Mucosa of descending colon (tissue), 3 donors: ENCODE measurements at places on chromosomes 3 and 15. TPM values are rescaled to one million over a fixed set of nuclear protein-coding genes. Genes with fewer than 3 reads are reported as not detected.

DNA sequence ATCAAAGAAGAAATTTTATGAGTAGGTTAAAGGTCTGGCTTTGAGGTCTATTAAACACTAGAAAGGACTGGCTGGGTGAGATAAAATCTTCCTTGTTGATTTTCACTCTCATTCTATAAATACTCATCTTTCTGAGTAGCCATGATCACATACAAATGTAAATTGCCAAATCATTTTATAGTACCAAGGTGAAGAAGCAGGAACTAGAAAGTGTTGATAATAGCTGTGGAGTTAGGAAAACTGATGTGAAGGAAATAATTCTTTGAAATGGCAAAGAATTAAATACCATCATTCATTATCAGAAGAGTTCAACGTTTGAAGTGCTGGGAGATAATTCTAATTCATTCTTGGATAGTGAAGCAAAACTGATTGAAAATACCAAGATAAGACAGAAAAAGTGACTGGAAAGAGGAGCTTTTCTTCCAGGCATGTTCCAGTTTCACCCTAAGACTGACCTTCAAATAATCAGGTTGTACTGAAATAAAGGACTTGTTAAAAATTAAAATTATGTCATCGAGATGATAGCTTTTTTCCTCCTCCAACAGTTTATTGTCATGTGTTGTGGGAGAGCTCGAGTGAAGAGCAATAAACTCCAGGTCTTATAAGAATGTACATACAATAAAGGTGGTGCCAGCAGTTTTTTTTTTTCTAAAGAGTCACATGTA, 17.4 kb downstream of the THBS1 start:
- DNase-seq: no peak

DNA sequence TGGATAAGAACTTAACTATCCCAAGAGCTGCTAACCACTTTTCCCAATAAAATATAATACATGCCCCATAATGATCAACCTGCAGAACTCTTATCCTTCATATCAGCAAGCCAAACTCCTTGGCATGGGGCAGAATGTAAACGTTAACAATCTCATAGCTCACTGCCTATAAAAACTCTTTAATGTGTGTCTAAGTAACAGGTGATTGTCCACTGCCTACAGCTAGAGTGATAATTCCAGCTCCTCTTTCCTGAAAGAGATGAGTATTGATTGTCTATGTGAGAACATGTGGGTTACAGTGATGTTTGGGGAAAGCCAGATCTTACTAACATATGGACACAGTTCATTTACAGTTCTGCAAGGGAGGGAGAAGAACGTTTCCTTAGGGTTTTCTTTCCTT, 11.3 kb upstream of the GLCE start:
- DNase-seq: no peak

DNA sequence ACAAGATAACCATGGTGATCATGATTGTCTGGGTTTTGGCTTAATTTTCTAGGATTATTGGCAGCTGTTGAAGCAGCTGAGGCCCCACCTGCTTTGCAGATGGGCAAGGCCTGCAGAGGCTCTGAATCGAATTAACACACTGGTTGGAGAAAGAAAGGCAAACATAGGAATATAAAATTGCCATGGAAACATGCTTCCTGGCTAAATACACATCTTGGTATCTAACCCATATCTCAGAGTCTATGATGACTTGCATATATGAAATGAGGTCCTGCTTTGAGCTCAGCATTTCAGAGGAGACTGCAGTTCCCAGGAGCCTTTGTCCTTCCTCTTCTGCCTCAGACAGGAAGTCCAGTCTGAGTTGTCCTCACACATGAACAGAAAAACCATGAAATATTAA, 24.3 kb upstream of the SV2B start:
- DNase-seq: no peak

- DNase-seq: no peak
These were observed 276.4 kb downstream of the TBC1D5 start for GRCh38 chr3:17466028-17466427.

DNA sequence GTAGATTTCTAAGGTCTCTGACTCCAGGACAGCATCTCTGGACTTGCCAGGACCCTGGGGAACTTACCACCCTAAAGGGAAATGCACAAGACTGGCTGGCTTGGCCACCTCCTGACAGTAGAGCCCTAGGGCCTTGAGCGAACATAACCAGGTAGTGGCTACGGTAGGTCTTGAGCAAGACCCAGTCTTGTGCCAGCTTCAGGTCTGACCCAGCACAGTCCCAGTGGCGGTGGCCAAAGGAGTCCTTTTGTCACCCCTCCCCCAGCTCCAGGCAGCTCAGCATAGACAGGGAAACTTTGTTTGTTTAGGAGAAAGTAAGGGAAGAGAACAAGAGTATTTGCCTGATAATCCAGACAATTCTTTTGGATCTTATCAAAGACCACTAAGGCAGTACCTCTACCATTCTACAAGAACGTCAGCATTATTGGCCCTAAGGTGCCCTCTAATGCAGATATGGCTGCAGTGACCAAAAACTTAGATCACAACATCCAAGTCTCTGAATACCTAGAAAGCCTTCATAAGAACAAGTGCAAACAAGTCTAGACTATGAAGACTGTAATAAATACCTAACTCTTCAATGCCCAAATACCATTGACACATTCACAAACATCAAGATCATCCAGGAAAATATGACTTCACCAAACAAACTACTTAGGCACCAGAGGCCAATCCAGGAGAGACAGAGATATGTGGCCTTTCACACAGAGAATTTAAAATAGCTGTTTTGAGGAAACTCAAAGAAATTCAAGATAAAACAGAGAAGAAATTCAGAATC, 38.7 kb upstream of the FBN1 start:
- no peak for DNase-seq

DNA sequence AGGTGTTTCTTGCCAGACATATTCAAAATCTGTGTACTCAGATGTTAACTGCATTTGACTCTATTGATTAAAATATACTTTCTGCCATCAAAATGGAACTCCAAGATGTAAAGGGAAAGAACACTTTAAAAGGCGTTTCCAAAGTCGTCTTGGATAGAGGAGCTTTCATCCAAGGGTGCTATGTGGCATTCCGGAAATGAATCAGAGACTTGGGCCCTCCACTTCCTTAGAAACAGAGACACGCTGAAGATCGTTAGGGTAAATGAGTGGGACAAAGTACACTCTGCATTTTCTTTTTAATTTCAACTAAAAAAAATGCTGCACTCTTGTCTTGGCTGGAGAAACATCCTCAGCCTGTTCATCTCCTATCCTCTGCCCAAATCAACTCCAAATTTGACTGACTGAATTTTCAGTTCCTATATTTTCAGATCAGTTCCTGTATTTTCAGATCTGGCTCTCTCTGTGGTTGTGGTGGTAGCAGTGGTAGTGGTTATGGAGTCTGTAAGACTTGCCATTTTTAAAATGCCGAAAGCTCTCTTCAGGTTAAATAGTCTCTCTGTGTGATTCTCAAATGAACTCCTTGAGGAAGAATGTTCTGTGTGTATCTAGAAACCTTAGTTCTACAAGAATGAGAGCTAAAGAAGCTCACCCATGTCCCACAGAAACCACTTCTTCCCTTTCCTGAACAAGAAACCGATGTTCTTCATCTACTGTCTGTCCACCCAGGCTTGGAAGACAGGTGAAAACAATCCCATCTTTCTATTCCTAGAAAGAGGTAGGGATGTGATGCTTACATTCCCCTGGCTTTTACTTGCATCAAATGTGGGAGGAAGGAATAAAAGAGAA, 156.8 kb upstream of the ICE2 start:
- no peak for DNase-seq

GRCh38 chr3:11415099-11415498, 142.9 kb downstream of the ATG7 start:
- no peak for DNase-seq

DNA sequence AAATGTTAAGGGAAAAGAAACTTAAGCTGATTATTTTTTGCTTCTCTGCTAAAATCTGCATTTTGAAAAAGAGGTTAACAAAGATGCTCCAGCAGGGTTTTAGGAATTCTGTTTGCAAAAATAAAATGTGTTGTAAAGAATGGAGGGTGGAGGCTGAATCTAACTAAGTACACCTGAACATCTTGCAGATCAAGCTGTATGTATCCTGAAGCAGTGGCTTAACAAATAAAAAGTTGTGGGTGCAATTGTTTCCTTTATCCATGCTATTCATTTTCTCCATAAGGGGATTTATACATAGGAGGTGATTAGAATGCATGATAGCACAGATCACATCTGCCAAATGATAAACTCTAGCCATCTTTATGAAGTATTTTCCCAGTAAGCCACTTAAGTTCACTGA, 466.3 kb downstream of the ERC2 start:
- DNase-seq: no peak

DNA sequence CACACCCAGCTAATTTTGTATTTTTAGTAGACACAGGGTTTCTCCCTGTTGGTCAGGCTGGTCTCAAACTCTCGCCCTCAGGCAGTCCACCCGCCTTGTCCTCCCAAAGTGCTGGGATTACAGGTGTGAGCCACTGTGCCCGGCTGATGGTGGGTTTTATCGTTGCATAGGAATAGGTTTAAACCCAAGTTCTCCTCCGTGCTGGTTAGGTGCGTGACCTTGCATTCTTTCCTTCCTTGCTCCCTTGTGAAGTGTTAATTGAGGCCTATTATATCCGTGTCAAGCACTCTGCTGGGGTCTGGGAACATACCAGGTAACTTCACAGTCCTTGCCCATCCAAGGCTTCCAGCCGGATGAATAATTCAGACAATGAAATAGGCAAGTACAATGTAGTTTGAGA, 19.3 kb upstream of the ETV5 start:
- DNase-seq: no peak

GRCh38 chr15:59995568-59996297, 8.4 kb upstream of the FOXB1 start:
- DNase-seq: no peak

GRCh38 chr3:42079701-42080452, 11.3 kb upstream of the TRAK1 start:
- DNase-seq: no peak

- no peak for DNase-seq
These were observed 636.1 kb downstream of the MAGI1 start for GRCh38 chr3:65402597-65402996.

DNA sequence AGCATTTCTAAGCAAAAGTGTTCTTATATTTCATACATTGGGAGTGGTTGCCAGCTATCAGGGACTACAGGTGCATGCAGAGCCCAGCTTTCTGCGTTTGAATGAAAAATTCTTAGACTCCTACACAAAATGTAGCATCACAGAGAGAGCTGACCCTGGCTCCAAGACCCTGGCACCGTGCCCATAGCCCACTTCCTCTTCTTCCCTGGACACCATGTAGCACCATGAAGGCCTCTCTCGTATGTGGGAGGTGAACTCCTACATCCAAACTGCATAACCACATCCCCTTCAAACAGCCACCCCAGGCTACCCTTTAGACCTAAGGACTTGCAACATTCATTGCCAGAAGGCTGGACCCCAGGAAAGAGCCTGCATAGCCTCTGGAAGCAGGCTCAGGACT, 35.8 kb upstream of the ATOSA start:
- no peak for DNase-seq

- DNase-seq: no peak
These were observed 230.2 kb downstream of the OCA2 start for GRCh38 chr15:27868828-27869404.

- no peak for DNase-seq
These were observed 144.0 kb upstream of the PTPRG start for GRCh38 chr3:61417352-61417751.

- DNase-seq: no peak
These were observed 58.3 kb upstream of the TFRC start for GRCh38 chr3:196140224-196140623.

GRCh38 chr3:133812872-133813271, 7.3 kb downstream of the SRPRB start:
- DNase-seq: no peak

GRCh38 chr3:6204891-6205290, 656.0 kb upstream of the GRM7 start:
- no peak for DNase-seq

GRCh38 chr3:105715372-105715771, 153.4 kb downstream of the CBLB start:
- no peak for DNase-seq

DNA sequence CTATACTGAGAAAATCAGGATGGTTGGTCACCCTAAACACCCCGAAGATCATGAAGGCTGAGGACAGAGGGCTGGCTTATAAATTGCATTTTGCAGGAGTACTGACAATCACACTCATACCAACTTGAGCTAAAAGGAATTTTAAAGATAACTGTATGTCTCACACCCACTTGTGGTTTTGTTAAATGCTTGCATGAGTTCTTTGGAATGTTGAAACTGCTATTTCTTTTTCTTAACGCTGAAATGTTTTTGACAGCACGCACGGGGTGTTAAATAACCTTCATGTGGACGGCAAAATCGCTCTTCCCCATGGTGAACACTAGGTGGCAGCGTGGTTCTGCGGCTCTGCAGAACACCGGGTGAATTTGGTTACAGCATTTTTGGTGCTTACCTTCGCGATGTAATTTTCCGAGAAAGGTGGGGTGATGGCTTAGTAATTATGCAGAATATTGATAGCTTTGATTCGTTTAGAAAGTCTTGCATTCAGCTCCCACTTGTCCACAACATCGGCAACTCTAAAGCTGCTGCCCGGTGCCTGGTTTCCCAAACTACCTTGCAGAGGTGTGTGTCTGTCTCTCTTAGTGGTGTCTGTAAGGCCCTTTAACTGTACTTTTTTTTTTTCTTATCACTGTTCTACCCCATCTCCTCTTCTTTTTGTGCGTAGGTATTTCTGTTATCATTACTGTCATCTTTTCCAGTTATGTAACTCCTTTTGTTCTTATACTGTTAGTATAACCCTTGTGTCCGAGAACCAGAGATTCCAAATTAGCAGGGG, 51.7 kb downstream of the ARNT2 start:
- DNase-seq: no peak

DNA sequence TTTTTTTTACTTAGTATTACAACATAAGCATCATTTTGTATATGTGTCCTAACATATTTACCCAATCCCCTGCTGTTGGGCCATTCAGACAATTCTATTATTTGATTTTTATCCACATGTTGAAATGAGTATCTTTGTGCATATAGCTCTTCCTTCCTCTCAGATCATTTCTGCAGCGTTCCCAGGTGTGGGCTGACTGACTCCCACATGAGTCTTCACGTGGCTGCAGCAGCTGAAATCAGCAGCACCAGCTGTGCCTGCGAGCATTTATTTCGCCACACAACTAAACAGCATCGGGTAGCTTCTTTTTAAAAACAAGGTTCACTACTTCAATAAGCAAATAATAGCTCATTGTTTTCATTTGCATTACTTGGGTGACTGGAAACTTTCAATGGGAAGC, 44.5 kb upstream of the PDE8A start:
- DNase-seq: no peak

GRCh38 chr3:16978234-16978920, 93.6 kb downstream of the PLCL2 start:
- DNase-seq: no peak

GRCh38 chr3:106256249-106256957, 387.6 kb upstream of the CBLB start:
- DNase-seq: peak; percentile 12

TRIM42 gene
- not detected for total RNA-seq

OXSR1 gene
- total RNA-seq: 40.2 TPM

CRELD1 gene
- total RNA-seq: 54.1 TPM

EOGT gene
- total RNA-seq: 27.3 TPM

DAZL gene
- 0.22 TPM for total RNA-seq

RARRES1 gene
- 42.7 TPM for total RNA-seq

TLR9 gene
- 0.89 TPM for total RNA-seq

TIMP4 gene
- 3.6 TPM for total RNA-seq
